Tibial artery (tissue), 4 donors: ENCODE measurements at places on chromosomes 7 and 10.

GRCh38 chr7:95209276-95209675, 115.1 kb downstream of the PON1 start:
- no peak for DNase-seq

DNA sequence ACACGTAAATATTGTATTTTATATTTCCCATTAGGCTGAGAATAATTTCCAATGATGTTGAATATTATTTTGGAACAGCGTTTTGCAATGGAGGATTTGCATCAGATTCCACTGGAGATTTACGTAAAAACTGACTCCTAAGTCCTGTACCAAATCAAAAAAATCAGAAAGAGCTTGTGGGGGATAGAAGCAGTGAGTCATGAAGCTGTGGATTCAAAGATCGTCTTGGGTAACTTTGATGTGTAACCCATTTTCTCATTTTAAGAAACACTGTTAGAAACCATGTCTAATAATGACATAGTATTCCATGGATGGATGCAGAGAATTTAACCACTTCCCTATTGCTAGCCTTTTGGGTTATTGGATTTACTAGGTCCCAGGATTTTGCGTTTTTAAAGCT, 158.6 kb downstream of the INHBA start:
- DNase-seq = no peak

GRCh38 chr10:21167288-21168010, 270.3 kb upstream of the NEBL start:
- DNase-seq = no peak

DNA sequence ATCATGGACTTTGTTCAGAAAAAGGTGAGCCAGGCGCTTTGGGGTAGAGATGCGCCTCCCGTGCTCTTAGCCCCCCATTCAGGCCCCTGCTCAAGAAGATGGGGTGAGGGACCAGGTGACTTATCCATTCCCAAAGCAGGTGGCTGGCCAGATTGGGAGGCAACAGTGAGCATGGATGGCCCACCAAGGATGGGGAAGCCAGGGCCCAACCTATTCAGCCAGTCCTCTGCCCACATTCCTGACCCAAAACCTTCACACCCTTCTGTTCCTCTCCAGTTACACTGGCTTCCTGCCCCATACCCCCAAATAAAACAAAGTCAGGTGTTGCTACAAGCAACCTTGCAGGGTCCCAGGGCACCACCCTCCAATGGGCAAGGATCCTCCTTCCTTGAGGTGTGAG, 44.4 kb downstream of the TSPAN15 start:
- peak; percentile 37 for DNase-seq

- no peak for DNase-seq
Observed at GRCh38 chr7:17408245-17408903, 109.9 kb downstream of the AHR start.

- DNase-seq = no peak
Observed at GRCh38 chr10:67452892-67453291, 243.1 kb downstream of the CTNNA3 start.

DNA sequence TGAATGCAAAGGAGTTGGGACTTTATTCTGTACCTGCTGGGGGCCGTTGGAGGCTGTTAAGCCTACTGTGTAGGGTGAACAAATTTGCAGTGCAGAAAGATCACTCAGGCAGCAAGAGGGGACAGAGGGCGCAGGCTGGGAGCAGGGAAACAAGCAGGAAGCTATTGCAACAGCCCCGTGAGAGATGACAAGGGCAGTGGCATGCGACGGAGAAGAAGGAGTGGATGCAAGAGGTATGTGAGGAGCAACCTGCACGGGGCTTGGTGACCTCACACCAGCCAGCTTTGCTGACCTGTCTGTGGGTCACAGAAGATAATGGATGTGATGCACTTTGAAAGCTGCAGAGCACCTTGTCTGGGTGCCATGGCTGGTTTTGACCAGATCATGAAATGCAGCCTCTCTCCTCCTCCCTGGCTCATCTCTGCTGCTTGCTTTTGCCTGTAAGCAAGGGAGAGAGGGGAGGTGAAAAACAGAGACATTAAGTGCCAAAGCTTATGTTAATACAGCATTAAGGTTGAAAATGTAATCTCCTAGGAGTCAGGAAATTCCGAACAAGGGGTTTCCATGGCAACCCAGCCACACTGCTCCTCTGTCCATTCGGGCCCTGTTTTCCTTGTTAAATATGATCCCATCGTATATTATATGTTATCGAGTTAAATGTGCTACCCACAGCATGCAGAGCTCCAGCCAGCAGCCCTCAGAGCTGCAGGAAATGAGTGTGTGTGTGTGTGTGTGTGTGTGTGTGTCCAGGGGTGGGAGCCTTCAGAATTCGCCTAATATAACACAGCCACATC, 314.3 kb upstream of the ZMIZ1 start:
- no peak for DNase-seq

DNA sequence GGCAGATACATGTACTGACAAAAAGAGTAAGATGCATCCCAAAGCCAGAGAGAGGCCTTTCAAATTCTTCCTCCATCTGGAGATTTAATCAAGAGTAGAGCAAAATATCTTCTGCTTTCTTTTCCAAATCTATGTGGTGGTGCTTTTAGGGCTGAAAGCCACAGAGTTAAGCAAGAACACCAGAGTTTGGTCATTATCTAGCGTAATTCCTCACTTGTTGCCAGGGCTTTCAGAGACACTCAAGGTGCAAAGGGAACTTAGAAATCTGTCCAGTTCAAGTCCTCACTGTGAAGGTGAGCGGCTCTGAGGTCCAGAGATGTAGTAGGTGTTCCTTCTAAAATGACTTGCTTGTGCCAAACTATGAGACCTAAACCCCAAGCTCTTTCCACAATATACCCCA, 10.9 kb upstream of the NFE2L3 start:
- DNase-seq = no peak

GRCh38 chr10:89741126-89741762, 39.9 kb downstream of the KIF20B start:
- DNase-seq = no peak

DNA sequence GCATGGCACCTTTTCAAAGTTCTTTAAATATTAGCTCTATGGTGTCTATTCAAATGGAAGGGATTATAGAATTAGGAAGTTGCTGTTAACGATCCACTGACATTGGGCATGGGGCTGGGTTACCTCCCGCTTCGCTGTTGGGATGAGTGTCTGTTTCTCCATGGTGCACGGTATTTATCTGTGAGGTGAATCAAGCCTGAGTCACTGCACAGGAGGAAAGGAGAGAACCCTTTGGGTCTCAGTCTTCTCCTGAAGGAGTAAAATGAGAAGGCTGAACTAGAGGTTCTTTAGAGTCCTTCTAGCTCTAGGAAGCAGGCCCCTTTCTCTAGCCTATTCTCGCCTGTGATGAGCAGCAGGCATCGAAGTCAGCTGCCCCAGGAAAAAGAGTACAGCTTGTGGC, 7.3 kb downstream of the JCAD start:
- DNase-seq = no peak

DNA sequence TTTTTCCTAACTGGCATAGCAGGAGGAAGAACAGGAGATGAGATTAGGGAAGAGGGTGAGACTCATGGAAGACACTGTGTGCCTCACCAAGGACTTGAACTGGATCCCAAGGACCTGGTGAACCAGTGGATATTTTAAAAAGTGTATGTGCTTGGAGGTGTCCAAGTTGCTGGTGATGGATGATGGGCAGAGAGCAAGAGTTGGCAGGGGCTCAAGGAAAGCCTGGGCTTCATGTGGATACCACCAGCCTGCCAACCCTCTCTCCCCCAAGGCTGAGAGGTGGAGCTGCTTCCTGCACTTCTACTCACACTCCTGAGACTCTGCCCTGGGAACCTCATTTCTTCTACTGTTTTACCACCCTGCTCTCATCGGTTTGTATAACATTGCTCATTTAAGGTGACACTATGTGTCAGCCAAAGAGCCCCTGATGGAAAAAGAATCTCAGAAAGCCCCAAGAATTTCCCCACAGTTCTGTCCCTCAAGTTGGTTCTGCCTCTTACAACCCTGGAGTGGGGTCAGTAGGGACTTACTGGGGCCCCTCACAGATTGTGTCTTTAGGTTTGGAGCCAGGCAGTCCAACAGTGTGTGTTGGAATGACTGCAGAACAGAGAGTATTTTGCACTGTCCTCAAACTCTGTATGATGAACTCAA, 56.2 kb upstream of the PDCD4 start:
- no peak for DNase-seq

GRCh38 chr7:75723444-75723843, 15.3 kb downstream of the HIP1 start:
- DNase-seq = no peak

GRCh38 chr7:27826357-27826756, 86.4 kb downstream of the TAX1BP1 start:
- no peak for DNase-seq

DNA sequence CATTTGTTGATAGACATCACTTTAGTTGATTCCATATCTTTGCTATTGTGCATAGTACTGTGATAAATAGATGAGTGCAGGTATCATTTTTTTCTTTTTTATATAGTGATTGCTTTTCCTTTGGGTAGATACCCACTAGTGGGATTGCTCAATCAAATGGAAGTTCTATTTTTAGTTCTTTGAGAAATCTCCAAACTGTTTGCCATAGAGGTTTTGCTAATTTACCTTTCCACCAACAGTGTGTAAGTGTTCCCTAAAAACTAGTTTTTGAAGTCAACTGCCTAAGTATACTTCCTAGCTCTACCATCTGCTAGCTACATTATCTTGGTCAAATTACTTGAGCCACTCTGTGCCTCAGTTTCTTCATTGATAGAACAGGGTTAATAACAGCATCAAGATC, 31.5 kb upstream of the RSBN1L start:
- no peak for DNase-seq

DNA sequence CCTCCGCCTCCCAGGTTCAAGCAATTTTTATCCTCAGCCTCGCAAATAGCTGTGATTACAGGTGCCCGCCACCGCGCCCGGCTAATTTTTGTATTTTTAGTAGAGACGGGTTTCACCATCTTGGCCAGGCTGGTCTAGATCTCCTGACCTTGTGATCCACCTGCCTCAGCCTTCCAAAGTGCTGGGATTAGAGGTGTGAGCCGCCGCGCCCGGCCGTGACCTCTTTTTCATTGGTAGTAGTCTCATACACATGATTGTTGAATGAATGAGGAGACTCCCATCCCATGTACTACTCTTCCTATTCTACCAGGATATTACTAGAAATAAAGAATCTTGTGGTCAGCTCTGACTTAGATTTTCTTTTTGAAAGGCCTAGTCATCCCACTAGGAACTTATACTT, 56.8 kb downstream of the ARID5B start:
- DNase-seq = no peak

- DNase-seq = no peak
Observed at GRCh38 chr7:83913174-83913573, 264.2 kb upstream of the SEMA3E start.

GRCh38 chr7:96388166-96388565, 66.3 kb upstream of the SLC25A13 start:
- no peak for DNase-seq

DNA sequence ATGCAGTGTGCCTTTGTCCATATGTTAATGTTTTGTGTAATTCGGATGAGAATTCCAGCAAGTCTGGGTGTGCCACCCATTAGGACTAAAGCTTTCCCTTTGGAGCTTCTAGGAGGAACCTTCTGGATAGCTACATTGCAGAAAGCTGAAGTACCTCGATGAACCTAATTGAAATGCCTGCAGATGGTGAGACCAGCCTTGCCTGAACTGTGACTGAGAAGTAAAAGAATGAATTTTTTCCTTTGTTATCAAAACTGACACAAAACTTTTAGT, 31.1 kb upstream of the FBXW4 start:
- no peak for DNase-seq

DNA sequence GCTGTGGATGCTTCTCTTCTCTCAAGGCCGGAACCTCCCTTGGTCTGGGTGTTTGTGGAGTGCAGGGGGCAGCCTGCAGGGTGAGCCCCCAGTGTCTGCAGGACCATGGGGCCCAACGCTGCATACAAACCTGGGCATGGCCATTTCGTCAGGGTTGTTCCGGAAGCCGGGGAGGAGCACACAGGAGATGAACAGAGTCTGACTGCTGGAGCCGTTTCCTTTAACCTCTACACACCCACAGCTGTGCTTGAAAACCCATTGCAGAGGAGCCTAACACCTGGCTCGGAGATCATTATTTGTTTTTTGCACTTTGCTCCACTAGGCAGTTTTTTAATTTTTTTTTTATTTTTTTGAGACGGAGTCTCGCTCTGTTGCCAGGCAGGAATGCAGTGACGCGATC, 167.6 kb upstream of the INSYN2A start:
- DNase-seq = no peak

- peak; percentile 31 for DNase-seq
Observed at GRCh38 chr10:132877473-132877872, 64.9 kb downstream of the CFAP46 start.

- DNase-seq = no peak
Observed at GRCh38 chr7:116933465-116933864, 19.8 kb upstream of the ST7 start.
